T-cell (primary cell): ENCODE measurements at places on chromosomes 16 and 17.

DNA sequence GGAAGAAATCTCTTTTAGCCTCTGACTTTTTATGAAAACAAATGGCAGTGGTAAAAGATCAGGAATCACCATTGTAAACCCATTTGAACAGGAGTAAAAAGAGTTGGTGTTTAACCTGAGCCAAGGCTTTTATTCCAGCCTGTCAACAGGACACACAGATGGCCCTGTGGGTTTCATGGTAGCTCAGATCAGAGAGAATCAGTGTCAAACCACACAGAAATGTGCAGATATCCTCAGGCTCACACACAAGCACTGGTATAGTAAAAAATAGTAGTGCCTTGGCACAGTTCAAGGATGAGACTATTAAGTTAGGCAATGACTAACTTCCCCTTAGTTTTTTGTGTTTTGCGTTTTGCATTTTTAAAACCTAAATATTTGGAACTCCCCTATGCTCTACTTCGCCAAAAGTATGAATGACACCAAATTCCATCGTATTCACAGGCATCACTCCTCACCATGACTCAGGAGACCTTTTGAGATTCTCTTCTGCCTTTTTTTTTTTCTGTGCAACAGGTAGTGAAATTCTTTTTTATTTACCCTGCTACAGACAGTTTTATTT, 1200.0 kb downstream of the CDH11 start:
- no peaks in the 10 kb centered on the region for H3K36me3 ChIP-seq
- no peaks in the 10 kb centered on the region for H3K4me1 ChIP-seq
- no peaks in the 10 kb centered on the region for H3K27me3 ChIP-seq
- H3K27ac ChIP-seq: no peak overlapping the region

GRCh38 chr17:18037486-18037885, 1.5 kb downstream of the ATPAF2 start:
- no peak for DNase-seq
- H3K36me3 ChIP-seq: no peaks in the 10 kb centered on the region
- H3K27ac ChIP-seq: no peak overlapping the region
- no peaks in the 10 kb centered on the region for H3K27me3 ChIP-seq

DNA sequence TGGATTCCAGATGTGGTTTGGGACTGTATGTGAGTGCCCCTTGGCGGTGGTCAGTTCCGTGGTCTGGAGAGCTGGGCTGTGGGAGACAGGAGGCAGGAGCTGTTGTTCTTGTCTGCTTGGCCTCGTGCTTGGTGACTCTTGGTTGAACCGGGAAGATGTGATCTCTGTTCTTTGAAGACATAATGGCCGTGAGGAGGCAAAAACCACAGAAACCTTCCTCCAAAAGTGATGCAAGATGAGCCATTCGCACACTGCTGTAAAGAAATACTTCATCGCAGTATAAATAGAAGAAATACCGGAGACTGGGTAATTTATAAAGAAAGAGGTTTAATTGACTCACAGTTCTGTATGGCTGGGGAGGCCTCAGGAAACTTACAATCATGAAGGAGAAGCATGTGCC, 128.8 kb downstream of the RAP1GAP2 start:
- no peaks in the 10 kb centered on the region for H3K27me3 ChIP-seq
- no peak overlapping the region for H3K27ac ChIP-seq
- H3K4me1 ChIP-seq: no peaks in the 10 kb centered on the region
- no peak overlapping the region for H3K4me3 ChIP-seq
- DNase-seq: no peak
- no peaks in the 10 kb centered on the region for H3K36me3 ChIP-seq

- DNase-seq: no peak
- H3K27ac ChIP-seq: no peak overlapping the region
- no peak overlapping the region for H3K4me3 ChIP-seq
- H3K36me3 ChIP-seq: no peaks in the 10 kb centered on the region
- H3K27me3 ChIP-seq: no peaks in the 10 kb centered on the region
Measured at GRCh38 chr17:72692676-72693075, 399.8 kb downstream of the SLC39A11 start.

DNA sequence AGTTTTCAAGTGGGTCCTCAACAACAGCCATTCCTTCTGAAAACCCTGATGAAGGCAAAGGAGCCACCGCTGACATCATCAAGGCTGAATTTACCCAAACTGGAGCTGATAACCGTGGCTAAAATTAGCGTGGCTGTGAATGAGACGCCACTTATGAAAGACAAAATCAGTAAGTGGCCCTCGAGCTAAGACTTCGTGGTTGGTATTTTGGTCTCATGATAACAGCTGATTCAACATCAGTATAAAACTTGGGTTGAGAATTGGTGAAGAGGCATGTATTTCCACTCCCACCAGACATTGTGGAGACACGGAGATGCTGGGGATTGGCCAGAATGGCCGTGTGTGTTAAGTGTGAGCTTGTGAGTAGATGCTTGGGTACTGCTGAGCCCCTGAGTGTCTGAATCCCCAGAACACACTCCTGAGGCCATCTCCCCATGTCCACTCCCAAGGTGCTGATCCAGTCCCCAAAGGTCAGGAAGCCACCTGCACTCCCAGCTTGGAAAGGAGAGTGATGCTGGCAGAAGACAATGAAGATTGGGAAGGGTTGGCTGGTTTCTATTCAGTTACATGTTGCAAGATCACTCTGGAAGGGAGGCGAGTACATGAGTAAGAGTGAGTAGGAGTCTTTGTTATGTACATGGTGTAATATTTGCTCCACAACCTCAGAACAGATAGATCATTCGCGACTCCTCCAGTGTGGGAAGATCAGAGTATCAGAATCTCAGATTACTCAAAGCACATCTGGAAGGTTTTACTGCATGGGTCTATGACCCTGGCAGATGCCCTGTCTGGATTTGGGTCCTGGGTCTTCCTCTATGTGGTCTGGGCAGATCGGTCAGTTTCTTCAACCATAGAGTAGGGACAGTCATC, 207.7 kb downstream of the HS3ST3A1 start:
- no peaks in the 10 kb centered on the region for H3K4me1 ChIP-seq
- H3K4me3 ChIP-seq: no peak overlapping the region
- no peak for DNase-seq
- H3K27ac ChIP-seq: no peak overlapping the region

DNA sequence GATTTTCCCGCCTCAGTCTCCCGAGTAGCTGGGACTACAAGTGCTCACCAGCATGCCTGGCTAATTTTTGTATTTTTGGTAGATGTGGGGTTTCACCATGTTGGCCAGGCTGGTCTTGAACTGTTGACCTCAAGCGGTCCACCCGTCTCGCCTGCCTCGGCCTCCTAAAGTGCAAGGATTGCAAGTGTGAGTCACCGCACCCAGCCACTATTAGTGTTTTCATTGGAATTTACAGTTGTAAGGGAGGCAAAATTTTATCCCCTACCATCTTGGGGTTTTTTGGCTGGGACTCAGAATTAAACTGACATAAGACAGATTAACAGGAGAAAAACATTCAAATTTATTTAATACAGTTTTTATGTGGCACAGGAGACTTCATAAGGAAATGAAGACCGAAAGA, 12.3 kb upstream of the MYCBPAP start:
- no peak for DNase-seq
- no peak overlapping the region for H3K4me3 ChIP-seq
- no peaks in the 10 kb centered on the region for H3K36me3 ChIP-seq
- no peaks in the 10 kb centered on the region for H3K4me1 ChIP-seq

GRCh38 chr17:35559495-35560210, 966 bp downstream of the SLFN14 start:
- no peak overlapping the region for H3K4me3 ChIP-seq
- peaks cover 15% of the 10 kb centered on the region for H3K27me3 ChIP-seq
- H3K36me3 ChIP-seq: no peaks in the 10 kb centered on the region
- no peak overlapping the region for H3K27ac ChIP-seq

- H3K36me3 ChIP-seq: no peaks in the 10 kb centered on the region
- DNase-seq: no peak
- H3K27ac ChIP-seq: peak overlapping the region; percentile 84
Measured at GRCh38 chr17:31491376-31492131, 100.1 kb downstream of the RAB11FIP4 start.

DNA sequence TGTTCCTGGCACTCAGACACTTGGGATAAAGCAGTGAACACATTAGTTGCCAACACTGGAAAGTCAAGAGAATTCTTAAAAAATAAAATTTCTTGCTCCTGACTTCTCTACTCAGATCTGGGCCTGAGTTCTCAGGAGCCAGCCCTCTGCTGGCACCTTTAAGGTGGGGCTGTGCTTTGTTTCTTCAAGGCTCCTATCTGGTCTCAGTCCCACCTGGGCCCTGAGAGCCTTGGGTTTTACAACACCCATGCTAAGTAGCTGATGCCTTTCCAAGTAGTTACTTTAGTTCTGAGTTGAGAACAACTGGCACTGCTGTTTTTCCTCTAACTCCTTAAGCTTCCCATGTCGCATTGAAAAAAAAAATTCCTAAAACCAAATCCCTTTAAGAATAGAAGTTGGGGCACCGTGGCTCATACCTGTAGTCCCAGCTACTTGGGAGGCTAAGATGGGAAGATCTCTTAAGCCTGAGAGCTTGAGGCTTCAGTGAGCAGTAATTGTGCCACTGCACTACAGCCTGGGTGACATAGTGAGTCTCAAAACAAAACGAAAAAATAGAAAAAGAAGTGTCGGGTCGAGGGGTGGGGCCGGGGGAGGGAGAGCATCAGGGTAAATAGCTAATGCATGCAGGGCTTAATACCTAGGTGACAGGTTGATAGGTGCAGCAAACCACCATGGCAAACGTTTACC, 16.6 kb downstream of the CHAD start:
- H3K27ac ChIP-seq: no peak overlapping the region
- no peaks in the 10 kb centered on the region for H3K4me1 ChIP-seq
- DNase-seq: no peak

DNA sequence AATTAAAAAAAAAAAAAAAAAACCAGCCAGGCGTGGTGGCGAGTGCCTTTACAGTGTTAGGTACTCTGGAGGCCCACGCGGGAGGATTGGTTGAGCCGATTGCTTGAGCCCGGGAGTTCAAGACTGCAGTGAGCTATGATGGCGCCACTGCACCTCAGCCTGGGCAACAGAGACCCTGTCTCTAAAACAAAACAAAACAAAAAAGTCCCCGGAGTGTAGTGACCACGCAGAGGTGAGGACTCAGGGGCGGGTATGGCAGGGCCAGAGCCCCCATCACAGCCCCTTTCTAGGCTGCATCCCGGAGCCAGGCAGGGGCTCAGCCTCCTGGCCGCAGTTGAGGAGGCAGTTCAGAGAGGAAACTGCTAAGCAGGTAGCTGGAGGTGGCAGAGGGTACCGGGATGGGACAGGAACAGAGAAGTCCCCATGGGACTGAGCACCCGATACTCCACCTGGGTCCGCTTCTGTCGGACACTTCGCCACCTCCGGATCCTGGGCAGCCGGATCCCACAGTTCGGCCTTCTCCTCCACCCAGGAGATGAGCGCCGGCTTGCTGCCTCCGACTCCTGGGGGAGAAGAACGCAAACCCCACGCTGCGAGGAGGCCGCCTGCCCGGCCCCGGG, 800 bp downstream of the ZNF747 start:
- H3K36me3 ChIP-seq: peaks cover 23% of the 10 kb centered on the region
- H3K4me3 ChIP-seq: peak overlapping the region; percentile 97
- peaks cover 7% of the 10 kb centered on the region for H3K4me1 ChIP-seq
- DNase-seq: peak; percentile 9

DNA sequence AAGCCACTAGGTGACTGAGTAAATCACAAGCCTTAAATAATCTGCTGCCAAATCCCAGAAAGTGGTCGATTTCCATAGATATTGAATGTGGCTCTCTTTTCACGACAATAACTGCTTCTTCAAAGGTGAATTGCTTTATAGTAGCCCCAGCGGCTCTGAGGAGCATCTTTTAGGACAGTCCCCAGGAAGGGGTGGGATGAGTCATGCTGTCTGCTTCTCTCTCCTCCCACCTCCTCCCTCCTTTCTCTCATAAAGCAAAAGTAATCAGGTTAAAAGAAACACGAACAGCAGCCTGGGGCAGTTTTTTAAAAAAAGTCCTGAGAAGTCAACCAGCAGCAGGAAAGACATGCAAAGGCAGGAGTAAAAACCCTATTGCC, 1.8 kb downstream of the KIAA0513 start:
- peaks cover 8% of the 10 kb centered on the region for H3K36me3 ChIP-seq
- H3K4me3 ChIP-seq: peak overlapping the region; percentile 57
- no peaks in the 10 kb centered on the region for H3K27me3 ChIP-seq
- H3K27ac ChIP-seq: peak overlapping the region; percentile 47
- peaks cover 34% of the 10 kb centered on the region for H3K4me1 ChIP-seq

DNA sequence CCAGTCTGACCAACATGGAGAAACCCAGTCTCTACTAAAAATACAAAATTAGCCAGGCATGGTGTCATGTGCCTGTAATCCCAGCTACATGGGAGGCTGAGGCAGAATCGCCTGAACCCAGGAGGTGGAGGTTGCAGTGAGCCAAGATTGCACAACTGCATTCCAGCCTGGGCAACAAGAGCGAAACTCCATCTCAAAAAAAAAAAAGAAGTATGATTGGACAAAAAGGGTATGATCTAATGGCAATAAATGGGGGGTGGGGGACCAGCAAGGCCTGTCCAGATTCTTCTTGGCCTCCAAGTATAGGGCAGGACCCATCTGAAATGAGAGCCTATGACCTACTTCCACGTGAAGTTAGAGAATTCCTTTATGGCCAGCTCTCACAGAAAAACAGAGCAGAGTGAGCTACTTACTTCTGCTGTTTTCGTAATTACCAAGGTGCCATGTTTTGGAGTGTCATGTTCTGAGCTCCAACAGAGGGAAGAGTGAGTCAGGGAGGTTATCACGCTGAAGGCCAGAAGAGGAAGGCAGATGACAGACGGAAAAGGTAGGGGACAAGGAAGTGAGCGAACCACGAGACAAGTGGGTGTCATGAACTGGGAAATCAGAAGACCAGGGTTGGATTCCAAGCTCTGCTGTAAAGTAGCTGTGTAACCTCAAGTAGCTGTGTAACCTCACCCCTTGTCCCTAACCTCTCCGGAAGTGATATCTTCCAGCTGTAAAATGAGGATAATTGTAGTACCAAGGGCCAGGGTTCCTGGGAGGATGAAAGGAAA, 3.6 kb upstream of the ZMYND15 start:
- peaks cover 5% of the 10 kb centered on the region for H3K4me1 ChIP-seq
- no peak for DNase-seq
- no peak overlapping the region for H3K27ac ChIP-seq
- H3K36me3 ChIP-seq: no peaks in the 10 kb centered on the region
